ENCODE measurements at places on chromosomes 3 and 15. TPM values are rescaled to one million over a fixed set of nuclear protein-coding genes. Genes with fewer than 3 reads are reported as not detected.

DNA sequence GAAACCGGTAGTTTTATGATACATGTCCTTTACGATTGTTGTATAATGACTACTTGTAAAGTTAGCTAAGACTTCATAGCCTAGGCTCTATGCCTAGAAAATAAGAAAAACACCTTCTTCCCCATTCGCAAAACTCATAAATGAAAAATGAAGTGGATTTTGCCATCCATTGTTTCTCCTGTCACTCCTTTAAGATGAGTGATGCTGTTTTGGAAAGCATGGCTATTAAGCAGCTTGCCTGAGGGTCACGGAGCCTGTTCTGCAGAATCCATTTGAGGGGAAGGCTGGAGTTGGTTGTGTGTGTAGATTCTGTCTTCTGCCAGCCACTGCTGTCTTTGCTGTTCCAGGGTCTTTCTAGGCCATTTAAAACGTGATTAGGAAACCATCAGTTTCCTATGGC is 31.5 kb downstream of the ROBO2 start:
- DNase-seq = no peak

DNA sequence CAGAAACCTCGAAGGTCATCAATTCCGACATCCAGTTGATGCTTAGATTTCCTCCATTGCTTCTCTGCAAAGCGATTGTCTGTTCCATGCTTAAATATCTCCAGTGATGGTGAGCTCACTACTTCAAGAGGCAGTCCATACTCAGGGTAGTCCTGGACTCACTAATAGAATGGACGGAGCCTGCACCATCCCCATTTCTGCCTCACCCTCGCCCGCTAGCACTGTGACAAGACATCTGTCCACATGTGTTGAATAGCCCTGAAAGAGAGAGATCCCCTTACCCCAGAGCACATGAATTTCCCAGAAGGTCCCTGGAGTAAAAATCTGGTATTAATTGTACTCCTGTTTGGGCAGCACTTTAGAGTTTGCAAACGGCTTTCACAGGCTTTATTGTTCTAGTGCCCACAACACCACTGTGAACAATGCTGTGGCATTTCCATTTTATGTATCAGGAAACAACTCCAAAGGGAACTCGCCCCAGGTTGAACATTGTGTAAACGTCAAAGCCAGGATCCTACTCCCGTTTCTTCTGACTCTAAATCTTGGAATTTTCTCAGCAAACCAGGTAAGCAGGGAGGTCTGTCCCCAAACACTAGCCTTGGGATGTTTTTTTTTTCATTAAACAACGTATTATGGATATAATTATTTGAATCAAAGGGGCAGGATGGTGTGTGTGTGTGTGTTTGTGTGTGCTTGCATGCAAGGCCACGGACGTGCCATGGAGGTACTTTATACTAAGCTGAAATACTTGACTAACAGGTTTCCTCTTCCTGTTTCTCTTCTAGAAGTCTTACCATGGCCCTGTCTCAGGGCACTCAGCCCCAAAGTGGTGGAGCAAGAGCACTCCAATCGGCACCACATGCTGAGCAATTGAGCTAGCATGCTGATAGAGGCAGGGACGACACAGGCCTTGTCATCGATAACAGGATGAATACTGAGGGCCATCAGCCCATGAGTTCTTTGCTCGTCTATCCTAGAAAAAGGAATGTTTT is 198.3 kb downstream of the OPA1 start:
- no peak for DNase-seq

DNA sequence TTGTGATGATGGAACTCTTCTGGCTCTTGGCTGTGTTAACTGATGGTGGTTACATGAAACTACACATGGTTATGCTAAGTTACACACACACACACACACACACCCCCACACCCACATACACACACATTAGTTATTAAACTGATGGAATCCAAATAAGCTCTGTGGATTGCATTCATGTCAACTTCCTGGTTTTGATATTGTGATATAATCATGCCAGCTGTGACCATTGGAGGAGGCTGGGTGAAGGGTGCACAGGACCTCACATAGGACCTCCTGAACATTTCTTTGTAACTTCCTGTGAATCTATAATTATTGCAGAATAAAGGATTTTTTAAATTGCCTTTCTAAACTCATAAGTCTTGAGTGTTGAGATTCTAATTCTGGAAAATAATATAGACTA is 58.9 kb upstream of the LIMD1 start:
- no peak for DNase-seq

- DNase-seq = no peak
Measured at GRCh38 chr15:46316024-46316423, 681.2 kb downstream of the SQOR start.

- DNase-seq = no peak
Measured at GRCh38 chr15:87973501-87974215, 282.9 kb downstream of the NTRK3 start.

DNA sequence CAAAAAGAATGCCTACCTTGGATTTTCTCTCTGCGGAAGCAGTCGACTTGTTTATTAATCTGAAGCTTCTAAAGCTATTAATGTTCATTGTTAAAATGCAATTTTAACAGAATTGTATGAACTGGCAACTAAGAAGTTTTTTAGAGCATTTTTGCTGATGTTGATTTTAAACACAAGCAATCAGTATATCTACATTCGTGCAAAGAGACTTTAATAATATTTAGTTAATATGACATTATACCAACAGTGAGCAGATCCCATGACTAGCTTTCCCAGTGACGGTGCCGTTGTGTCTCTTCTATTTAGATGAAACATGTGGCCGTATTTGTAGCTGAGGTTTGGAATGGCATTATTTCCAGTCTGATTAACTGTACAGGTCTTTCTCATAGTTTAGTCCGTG is 88.0 kb downstream of the PEX5L start:
- DNase-seq = no peak

DNA sequence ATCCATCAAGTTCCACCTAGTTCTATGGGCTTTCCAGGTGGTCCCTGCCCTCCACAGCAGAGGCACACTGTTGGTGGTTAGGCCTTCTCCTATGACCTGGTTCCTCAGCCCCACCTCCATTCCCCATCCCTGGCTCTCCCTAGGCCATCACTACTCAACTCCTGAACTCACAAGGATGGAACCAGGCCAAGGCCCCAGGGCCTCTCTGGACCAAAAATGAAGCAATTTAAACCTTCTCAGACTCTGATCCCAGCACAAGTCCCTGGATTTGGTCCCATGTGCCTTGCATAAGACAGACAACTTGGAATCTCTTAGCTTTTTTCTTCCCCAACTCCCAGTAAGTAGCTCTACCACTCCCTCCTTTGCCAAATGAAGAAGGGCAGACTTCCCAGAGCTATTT is 14.4 kb upstream of the ACAN start:
- DNase-seq = no peak

DNA sequence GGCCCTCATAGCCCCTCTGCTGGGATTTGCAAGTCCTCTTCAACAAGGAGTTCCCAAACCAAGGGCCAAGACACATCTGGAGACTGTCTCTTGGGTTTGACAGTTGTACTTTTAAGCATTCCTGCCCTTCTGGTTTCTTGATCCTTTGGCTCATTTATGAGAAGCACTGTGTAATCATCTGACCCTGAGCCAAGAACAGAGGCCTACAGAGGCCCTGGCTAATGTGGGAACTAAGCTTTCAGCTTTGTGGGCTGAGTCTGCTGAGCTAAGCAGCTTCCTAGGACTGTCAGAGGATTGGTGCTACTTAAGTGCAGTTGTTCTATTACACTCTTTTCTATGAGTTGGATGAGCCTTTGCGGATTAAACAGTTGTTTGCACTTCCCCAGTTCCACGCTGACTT is 178.3 kb downstream of the KBTBD8 start:
- no peak for DNase-seq

DNA sequence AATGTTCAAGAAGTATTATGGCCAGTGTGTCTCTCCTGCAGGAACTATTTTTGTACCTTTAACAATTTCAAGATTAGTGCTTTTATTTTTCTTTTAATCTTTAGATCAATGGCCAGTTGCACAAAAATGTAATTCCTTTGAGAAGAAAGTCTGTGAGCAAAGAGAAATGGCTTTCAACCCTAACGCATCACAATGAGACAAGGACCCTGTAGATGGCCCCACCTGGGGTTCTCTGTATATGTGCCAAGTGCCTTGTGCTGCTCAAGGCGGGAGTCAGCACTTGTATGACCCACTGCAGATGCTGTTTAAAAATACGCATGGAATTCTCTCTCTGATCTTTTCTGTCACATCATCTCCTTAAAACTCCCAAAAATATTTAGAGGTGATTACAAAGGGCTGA is 453.4 kb downstream of the OCA2 start:
- DNase-seq = no peak

- no peak for DNase-seq
Measured at GRCh38 chr3:141854599-141854998, 21.8 kb upstream of the ATP1B3 start.

- no peak for DNase-seq
Measured at GRCh38 chr3:155286736-155287135, 6.7 kb downstream of the STRIT1 start.

DNA sequence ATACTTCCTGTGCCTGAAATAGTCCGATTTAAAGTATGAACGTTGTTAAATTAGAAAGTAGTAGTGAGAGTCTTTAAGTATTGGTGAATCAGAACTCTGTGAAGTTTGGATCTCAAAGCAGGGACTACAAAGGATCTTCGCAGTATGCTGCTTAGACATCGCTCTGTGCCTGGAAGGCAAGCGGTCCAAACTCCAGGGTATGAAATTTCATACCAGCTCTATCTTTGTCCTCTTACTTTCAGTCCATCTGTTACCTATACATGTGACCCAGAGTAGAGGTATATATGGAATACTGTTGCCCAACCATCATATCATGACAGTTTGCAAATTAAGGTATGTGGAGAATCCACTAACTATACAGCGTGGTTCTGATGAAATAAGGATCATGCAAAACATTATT is 34.5 kb downstream of the VPS8 start:
- no peak for DNase-seq

GRCh38 chr15:62450061-62450460 is 285.0 kb upstream of the C2CD4B start:
- DNase-seq = no peak

- DNase-seq = no peak
Measured at GRCh38 chr15:95470997-95471689, 859.4 kb upstream of the NR2F2 start.

DNA sequence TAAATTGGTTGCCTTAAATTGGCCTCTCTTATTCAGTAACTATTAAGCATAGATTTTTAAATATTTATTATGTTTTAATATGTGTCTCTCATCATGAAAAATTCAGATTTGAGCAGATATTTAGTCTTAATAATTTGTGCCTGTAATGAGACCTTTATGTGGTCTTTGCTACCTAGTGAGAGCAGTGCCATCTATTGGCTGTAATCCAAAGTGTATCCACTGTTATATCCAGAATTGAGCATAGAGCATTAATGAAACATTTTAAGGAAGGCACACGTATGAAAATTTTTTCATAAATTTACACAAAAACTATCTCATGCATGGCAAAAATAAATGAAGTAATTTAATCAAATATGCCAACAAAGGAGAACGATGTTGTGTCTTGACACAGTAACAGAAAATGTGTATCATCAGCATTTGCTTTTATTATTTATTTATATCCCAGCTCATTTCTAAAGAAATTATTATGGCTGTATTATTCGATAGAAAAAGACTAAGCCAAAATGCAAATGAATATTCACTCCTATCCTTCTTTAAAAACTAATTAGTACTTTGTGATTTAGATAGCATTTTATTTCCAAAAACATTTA is 203.5 kb downstream of the RSRC1 start:
- no peak for DNase-seq

DNA sequence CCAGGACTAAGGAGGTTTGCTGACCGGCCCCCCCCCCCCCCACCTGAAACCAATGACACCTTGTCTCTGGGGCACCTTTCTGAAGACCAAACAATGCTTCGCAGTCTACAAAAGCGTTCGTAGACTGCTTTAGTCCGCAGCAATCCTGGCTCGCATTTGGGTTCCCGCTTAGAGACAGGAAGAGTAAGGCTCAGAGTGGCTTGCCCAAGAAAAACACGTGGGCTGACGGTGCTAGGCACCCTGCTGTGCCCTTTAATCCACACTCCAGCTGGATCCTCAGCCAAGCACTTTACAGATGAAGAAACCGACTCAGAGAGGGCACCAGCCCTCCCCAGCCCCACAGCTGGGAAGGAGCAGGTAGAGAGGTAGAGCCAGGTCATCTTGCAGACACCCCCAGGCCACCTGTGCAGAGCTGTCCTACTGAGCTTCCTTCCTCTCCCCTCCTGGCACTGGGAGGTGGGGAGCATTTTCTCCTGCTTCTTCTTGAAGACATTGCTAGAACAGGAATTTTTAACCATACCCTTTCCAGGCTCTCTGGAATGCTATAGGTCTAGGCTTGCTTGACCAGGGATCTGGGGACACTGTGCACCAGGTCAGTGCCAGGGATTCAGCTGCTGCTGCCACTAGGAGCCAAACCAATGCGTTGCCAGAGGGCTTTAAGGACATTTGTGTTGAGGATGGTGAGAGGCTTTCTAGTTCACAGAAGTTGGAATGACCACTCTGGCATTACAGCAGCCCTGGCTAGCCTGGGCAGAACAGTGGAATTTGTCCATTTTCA is 1.0 kb upstream of the KLF15 start:
- no peak for DNase-seq

DNA sequence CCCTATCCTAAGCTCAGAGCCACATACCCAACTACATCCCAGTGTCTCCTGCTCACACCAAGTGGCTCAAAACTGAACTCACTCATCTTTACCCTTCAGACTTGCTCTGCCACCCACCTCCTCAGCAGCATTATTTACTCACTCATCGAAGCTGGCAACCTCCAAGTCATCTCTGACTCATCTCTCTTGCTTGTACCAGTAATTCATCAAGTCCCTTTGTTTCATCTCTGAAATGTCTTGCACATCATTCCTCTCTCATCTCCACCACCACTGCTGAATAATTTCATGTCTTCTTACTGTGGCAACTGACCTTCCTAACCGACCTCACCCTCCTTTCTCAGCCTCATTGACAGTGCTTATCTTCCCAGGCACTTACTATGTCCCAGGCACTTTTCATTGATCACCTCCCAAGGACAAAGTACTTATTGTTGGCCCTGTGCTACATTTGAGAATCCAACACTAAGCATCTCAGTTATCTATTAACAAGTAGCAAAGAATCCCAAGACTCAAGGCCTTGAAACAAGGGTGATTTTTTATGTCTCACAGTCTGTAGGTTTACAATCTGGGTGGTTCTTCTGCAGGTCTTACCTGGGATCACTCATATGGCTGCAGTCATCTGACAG is 82.0 kb downstream of the MRPL46 start:
- DNase-seq = no peak

Gene UBP1
- 102 TPM for polyA plus RNA-seq

Gene CALML4
- polyA plus RNA-seq = 34.2 TPM

Gene CDHR4
- not detected for polyA plus RNA-seq

Gene TMEM207
- polyA plus RNA-seq = 15.4 TPM

Gene GMNC
- 4.8 TPM for polyA plus RNA-seq

Gene FES
- 14.5 TPM for polyA plus RNA-seq

Gene ARPIN
- 25.9 TPM for polyA plus RNA-seq

Gene LSAMP
- 13.6 TPM for polyA plus RNA-seq

Gene TJP1
- 161 TPM for polyA plus RNA-seq
